ENCODE measurements at places on chromosomes 4 and X.

DNA sequence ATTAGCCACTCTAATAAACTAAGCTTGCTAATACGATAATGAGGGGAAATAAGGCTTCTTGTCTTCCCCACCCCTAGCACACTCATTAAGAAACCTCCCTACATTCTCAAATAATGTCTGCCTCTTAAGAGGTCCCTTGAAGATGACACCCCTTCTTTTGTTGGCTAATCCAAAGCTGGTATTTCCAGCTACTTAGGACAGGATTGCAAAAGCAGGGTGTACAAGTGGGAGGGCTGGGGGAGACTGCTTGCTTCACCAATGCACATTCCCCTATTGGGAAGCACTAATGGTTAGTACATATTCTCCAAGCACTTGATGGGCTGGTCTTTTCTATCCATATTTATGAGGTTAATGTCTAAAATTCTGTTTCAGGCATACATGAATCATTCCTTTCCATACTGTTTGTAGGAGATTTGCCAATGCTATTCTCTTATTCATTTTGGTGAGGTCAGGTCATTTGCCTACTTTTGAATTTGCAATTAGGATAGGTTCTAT, 16.8 kb upstream of the TIMM8A start:
- DNase-seq: no peak

GRCh38 chrX:129427267-129427666, 96.0 kb downstream of the SMARCA1 start:
- no peak for DNase-seq

DNA sequence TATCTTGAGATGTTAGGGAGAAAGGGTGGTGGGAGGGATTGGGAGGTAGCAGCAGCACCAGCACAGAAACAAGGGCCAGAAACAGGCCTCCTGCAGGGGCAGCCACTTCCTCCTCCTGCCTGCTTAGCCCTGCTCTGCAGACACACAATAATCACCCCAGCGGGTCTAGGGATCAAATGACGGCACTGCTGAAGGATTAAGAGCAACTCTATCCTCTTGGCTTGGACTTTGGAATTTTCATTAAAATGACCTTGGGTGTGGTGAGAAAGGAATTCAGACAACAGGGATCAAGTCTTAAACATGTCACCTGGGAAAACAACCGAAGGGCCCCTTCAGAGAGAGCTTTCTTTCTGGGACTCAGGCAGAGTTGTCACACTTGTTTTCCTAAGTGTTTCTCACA, 353.4 kb downstream of the SPRY1 start:
- no peak for DNase-seq

DNA sequence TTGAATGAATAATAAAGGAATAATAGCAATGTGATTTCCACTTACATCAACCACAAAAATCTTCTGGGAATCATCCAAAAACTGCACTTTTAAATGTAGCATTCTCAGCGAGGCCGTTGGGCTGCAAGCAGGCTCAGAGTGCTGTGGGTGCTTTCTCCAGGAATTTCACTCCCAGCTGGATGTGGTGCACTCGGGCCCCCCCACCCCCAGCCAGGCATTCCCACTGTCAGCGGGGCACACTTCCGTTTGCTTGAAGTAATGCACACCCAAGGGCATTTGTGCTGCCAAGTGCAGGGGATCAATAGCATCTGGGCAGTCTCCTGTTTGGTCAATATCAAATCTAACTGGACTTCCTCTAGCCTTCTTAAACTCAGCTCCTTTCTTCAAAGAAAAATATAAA, at the start of gene FRMD7:
Gene FRMD7, minus strand, starts transcription at position 278 of the 400 bp plus-strand sequence. Its CDS starts 176 bp downstream, at position 102.
- DNase-seq: no peak

GRCh38 chr4:19455196-19455595, 796.5 kb upstream of the SLIT2 start:
- DNase-seq: no peak

GRCh38 chrX:25012433-25012735, 3.4 kb downstream of the ARX start:
- no peak for DNase-seq

DNA sequence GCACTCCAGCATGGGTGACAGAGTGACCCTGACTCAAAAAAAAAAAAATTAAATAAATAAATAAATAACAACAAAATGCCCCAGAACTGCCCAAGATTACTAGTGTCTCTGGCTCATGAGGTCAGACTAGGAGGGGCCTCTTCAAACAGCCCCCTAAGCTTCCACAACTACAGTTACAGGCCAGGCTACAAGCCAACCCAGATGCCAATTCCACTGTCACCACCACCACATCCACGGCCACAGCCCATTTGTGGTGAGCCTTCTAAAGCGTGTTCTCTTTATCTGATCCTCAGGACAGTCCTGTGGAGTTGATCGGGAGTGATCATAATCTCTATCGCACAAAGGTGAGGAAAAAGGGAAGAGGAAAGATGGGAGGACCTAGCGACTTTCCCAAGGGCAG, 36.6 kb downstream of the IGFBP7 start:
- no peak for DNase-seq

DNA sequence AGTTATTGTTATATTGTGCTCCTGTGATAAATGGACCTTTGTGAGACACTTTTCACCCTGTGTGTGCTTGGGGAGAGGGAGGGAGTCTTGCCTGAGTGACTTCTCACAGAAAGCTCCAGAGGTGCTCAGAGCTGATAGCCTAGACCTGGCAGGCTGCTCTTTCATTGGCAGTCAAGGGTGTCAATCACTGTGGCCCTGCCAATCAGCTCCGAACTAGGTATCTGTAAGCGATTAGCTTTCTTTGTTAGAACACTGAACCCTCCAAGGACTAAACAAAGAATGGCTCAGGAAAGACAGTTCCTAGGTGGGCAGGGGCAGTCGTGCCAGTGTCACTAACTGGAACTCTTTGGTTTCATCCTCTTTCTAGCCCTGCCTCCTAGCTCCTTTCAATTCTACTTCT, 2.7 kb upstream of the NALF2 start:
- no peak for DNase-seq

GRCh38 chrX:150899191-150899757, 806 bp upstream of the CD99L2 start:
- no peak for DNase-seq

- DNase-seq: no peak
Measured at GRCh38 chrX:35711281-35711680, 86.9 kb upstream of the MAGEB16 start.

- DNase-seq: no peak
Measured at GRCh38 chrX:130789793-130790192, 113.2 kb downstream of the ENOX2 start.

DNA sequence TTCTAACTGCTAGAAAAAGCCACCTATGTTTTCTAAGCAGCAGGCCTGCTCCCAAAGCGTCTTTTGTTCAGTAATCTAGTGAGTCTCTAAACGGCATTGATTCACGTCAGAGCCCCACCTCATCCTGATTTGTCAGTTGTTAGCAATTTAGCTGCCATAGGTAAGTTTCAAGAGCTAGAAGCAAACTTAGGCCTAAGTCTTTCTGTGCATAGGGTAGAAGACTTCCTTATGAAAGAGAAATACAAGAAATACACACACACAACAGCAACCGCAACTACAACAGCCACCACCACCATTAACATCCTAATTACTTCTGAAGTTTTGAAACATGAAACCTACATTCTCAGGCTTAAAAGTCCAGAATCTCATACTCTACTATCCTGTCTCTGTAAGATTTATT, 531.1 kb upstream of the SPANXN1 start:
- DNase-seq: no peak
